ENCODE measurements at places on chromosomes 3 and 15.

DNA sequence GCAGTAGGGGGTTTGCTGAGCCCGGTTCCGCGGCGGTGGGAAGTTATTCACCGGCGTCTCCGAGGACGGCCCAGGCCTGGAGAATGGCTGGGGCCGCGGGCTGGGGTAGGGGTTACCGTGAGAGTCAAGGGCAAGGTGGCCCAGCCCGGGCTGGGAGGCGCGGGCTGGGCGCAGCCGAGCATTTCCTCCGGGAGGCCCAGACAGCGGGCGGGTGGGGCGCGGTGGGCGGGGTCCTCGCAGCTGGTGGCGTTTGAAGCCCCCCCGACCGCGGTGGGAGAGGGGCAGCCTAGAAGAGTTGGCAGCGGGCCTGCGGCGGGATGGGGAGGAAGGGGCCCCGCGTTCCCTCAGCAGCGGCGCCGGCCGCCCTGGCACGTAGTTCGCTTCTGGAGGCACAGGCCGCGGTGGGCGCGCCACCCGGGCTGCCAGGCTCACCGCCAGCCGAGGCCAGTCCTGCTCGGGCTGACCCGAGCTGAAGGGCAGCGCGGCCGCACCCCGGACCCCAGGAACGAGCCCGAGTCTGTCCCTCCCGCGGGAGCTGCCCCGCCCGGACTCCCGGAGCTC is 960 bp upstream of the KLF13 start:
- DNase-seq, result no peak

GRCh38 chr3:102135316-102135715 is 286.0 kb downstream of the NFKBIZ start:
- no peak for DNase-seq

DNA sequence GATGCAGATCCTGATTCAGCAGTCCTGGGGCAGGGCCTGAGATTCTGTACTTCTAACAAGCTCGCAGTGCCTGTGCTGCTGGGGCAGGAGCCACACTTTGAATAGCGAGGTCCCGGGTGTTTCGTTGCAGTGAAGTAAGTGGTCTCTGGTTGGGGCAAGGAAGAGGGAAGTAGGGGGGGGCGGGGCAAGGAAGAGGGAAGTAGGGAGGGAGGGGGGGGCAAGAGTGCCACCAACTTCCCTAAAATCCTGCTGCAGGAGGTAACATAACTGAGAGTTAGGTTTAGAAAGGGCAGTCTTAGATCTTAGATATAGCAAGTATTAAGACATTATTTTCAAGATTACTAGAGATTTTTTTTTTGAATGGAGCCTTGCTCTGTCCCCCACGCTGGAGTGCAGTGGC is 35.5 kb downstream of the CRTAP start:
- no peak for DNase-seq

GRCh38 chr3:123021996-123022510 is 5.5 kb downstream of the SEMA5B start:
- no peak for DNase-seq

- no peak for DNase-seq
Observed at GRCh38 chr3:87004883-87005282, 13.9 kb upstream of the VGLL3 start.

GRCh38 chr15:68582864-68583263 is 4.1 kb downstream of the CORO2B start:
- no peak for DNase-seq

DNA sequence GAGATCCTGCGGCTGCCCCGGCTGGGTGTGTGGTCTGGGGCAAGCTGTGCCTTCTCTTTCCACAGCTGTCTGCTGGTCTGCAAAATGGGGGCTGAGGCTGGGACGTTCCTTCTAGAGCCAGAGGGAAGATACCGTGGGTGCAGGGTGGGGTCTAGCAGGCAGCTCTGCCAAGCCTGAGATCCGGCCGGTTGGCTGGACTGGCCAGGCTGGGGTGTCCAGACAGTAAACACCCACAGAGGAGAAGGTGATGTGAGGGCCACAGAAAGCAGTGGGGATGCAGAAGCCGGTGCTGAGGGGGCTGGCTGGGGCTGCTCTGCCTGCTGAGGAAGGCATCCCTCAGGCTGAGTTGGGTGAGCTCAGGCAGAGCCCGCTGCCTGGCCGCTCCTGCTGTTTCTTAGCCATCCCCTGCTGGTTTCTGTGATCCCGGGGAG is 46.1 kb downstream of the FBLN2 start:
- DNase-seq, result no peak

- peak; percentile 65 for DNase-seq
Observed at GRCh38 chr3:53890726-53891475, 758 bp downstream of the SELENOK start.

DNA sequence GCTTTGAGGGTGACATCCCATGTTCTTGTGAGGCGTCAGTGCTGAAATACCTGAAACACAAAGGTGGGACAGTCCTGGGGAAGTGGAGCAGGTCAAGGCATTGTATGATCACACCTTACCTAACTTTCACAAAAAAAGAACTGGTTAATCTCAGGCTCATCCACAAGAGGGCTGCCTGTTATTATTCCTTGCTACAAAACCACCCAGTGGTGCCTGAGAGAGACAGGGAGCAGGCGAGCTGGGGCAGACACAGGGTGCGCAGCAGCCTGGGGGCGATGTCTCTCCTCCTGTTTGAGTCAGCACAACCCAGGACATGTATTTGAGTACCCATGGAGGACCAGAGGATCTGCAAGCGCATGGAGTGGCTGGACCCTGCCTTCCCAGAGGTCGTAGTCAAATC is 316.8 kb upstream of the ATP10A start:
- no peak for DNase-seq

DNA sequence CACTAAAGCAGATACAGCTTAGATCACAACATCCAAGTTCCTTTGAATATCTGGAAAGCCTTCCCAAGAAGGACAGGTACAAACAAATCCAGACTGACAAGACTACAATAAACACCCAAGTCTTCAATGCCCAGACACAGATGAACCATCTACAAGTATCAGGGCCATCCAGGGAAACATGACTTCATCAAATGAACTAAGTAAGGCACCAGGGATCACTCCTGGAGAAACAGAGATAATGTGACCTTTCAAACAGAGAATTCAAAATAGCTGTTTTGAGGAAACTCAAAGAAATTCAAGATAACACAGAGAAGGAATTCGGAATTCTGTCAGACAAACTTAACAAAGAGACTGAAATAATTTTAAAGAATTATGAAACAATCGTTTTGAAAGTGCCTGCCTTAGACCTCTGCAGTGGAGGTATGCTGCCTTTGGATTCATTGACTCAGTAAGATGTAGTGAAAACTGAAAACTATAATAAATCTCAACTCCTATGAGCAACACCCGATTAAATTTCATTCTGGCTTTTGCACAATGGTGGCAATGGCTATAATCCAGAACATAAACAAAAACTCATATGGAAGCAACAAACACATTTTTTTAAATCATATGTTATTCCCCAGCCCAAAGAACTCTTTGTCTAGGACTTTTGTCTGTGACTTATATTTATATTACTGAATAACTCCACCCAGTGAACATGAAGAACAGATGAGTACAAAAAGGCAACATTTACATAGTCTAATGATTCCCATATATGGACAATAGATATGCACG is 12.6 kb upstream of the COL8A1 start:
- no peak for DNase-seq

DNA sequence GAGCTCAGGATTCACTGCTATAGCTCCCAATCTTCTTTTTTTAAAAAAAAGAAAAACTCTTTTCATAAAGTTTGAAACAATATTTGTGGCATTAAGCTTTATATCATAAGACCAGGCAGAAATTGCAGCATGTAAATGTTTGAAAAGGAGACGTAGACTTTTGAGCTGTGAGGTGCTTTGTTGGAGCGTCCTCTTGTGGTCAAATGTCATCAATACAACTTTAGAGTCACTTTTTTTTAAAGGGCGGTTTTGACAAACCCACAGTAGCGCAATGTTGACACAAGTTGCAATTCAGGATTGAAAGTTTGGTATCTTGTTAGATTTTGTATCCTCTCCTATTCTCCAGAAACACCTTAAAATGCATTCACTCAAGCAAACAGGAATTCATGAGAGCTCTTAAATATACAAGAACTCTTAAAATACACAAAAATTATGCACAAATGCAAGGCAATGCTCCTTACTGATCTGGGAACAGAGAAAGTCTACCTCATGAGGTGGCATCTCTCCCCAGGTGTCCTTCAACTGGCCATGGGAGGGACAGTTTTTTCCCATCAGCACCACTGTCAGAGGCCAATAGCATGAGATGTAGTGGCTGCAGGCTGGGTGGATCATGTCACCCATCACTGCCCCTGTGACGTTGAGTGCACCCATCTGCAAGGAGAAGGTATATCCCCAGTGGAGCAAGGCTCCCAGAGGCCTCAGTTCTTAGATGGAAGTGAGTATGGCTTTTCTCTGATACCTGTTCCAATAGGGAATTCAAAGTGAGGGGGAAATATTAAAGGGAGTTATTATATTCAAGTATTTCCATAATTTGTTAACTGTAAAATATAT is 70.7 kb downstream of the ANXA2 start:
- DNase-seq, result peak; percentile 57

GRCh38 chr3:38643592-38643991 is 5.9 kb downstream of the SCN5A start:
- DNase-seq, result no peak

GRCh38 chr3:41115069-41115468 is 84.2 kb upstream of the CTNNB1 start:
- no peak for DNase-seq

DNA sequence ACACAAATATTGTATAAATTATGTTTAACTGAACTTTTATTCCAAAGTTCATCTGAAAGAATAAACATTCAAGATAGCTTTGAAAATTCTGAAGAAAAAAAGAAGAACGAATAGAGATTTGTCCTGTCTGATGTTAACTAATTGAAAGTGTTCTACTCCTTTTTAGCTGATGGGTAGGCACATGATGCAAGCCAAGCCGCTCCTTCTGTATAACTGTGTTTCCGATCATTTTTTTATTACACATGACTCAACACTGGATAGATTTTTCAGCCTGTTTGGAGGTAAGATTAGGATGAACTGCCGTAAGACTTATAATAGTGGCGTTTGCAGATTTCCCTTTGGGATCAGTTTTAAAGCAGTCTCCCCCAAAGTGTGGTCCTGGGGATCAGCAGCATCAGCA is 19.0 kb downstream of the NSUN3 start:
- no peak for DNase-seq

GRCh38 chr3:43317461-43318316 is 31.3 kb downstream of the SNRK start:
- DNase-seq, result peak; percentile 82

DNA sequence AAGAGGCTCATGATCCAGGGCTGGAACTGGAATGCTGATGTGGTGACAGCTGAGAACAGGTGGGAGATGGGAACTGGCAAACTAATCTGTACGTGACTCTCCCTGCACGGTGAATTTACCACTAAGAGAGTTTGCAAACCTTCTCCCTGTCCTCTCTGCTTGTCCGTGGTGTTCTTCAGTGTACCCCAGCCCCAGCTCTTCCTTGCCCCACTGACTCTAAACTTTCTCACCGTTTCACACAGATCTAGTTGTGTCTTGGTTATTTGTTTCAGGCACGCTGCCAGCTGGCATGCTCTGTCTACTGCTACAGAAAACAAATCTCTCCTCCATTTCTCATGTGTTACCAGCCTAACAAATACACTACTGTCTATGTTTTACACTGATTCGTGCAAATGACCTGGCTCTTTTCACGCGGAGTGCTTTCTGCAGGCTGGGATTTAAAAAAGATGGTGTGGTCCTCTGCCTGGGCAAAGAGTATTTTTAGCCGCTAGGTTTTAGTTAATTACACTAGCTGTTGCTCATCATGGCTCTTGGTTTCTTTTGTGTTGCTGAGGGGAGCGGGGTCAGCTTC is 192.7 kb upstream of the LRIG1 start:
- DNase-seq, result no peak

GRCh38 chr3:149243540-149243939 is 21.9 kb upstream of the CP start:
- no peak for DNase-seq

DNA sequence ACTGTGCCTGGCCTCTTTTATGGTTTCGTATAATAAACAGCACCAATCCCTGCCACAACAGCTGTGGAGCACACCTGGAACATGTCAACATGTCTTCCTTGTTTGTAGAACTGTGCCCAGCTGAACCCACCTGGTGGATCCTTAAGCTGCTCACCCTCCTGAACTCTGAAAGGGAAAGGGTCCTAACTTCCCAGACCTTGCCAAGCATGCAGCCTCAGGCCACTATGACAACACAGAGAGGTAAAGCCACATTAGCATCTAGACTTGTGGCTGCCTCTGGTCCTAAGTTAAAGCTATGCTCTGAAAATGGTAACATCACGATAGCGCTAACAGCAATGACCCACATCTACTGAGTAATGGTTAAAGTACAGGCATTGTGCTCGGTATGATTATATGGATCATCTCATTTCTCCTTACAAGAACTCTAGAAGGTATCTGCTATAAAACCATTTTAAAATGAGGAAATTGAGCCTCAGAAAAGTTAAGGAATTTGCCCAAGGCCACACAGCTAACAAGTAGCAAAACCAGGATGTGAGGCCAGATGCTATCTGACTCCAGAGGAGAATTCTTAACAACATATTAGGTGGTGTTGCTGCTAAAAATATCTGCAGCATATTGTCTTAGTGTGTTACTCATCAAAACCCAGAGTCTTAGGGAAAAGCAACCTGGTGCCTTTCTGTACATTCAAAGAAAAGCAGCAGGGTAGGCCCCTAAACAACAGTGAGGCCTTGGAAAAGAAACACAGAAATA is 23.1 kb upstream of the HERC1 start:
- DNase-seq, result peak; percentile 16

GRCh38 chr3:2579206-2579605 is 480.5 kb downstream of the CNTN4 start:
- no peak for DNase-seq

- no peak for DNase-seq
Observed at GRCh38 chr3:21414506-21414905, 336.5 kb downstream of the ZNF385D start.

DNA sequence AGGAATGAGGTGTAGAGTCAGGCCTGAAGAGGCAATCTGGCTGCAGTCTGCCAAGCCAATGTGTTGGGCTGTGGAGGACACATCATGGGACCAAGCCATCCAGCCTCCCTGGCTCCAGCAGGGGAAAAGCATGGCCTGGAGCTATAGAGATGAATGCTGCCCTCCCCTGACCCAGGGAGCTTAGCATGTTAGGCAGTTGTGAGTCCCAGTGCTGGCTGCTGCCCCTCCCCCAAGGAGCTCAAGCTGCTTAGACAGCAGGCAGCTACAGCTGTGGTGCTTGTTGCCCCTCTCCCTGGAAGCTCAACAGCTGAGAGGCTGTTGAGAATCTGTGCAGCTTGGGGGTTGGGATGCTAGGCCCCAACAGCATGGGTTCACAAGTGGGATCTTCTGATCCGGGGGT is 85.6 kb upstream of the DNAJC19 start:
- DNase-seq, result no peak

GRCh38 chr15:78714890-78715289 is 73.9 kb upstream of the CHRNB4 start:
- DNase-seq, result no peak

- DNase-seq, result no peak
Observed at GRCh38 chr15:93203036-93203435, 114.0 kb upstream of the RGMA start.

DNA sequence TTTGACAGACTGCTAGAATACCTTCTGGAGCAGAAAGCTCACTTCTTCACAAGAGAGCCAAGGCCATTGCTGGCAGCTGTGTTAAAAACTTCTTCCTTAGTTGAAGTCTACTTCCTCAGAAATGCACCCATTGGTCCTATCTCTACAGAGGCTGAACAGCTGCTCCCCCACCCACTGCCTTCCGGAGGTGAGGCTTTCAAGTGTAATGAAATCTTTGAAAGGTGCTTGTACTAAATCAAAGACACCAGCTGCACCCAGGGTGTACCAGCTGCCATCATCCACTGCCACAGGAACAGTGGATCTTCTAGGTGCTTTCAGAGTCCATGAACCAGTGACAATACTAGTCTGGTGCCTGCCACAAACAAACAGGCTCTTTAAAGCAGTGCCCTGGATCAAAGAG is 26.4 kb upstream of the HERC1 start:
- DNase-seq, result no peak

GRCh38 chr3:9078561-9079240 is 115.4 kb upstream of the RAD18 start:
- DNase-seq, result no peak

Measured in mesenchymal stem cell (in vitro differentiated cells and primary cell).